ENCODE measurements at places on chromosomes 3 and 15.

DNA sequence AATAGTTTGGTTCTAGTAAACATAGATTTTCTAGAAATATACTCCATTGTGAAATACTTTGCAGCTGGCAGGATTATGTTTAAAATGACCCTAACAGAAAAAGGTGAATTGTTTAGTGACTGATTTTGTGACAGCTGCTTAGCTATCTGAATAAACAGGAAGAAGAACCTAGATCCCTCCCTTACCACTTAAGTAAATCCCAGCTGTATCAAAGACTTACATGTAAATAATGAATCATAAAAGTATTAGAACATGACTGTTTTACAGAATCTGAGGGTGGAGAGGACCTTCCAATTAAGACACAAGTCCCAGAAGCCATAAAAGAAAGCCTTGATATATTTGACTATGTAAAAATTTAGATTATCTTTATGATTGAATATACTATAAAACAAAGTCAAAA, 15.9 kb downstream of the SLC49A4 start:
- DNase-seq, result no peak

DNA sequence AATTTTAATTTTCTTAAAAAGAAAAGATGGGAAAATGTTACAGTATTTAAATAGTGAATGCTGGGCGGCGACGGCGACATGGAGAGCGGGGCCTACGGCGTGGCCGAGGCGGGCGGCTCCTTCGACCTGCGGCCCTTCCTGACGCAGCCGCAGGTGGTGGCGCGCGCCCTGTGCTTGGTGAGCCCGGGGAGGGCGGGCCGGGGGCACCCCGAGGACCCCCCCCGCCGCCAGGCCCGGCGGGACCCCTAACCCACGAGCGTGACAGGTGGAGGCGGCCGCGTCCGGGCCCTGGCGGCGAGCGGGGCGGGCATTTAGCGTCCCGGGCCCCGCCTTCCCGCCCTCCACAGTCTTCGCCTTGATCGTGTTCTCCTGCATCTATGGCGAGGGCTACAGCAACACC, 38.4 kb upstream of the GOLGA8J start:
- DNase-seq, result no peak

DNA sequence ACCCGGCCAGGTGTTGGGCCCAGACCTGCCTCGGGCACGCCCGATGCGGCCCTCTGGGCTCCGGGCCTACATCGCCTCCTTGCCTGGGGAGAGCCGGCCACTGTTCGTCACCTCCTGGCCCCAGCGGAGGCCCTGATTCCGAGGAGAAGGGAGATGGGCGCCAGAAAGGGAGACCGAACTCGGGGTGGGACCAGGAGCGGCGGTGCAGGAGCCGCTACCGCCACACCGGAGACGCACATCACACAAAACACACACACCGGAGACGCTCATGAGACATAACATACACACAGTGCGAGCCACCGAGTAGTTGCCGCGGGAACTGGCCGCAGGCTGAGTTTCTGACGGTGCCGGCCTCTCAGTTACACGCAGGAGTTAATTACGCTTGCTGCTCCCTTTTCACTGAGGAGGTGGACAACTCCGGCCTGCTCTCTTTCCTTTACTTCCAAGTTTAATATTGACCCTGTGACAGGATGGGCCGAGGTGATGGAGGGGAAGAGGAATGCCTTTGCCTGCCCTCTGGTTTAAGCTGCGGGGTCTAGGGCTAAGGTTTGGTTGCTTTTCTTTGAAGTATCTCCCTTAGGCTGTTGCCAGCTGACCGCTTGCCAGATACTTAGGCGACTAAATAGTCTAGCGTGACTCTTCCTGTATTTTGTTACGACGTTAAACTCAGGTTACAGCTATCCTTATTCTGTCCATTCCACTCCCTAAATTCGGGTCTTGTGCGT, 570 bp downstream of the PCNP start:
- no peak for DNase-seq

GRCh38 chr3:33543601-33544000, 103.4 kb upstream of the UBP1 start:
- DNase-seq, result no peak

DNA sequence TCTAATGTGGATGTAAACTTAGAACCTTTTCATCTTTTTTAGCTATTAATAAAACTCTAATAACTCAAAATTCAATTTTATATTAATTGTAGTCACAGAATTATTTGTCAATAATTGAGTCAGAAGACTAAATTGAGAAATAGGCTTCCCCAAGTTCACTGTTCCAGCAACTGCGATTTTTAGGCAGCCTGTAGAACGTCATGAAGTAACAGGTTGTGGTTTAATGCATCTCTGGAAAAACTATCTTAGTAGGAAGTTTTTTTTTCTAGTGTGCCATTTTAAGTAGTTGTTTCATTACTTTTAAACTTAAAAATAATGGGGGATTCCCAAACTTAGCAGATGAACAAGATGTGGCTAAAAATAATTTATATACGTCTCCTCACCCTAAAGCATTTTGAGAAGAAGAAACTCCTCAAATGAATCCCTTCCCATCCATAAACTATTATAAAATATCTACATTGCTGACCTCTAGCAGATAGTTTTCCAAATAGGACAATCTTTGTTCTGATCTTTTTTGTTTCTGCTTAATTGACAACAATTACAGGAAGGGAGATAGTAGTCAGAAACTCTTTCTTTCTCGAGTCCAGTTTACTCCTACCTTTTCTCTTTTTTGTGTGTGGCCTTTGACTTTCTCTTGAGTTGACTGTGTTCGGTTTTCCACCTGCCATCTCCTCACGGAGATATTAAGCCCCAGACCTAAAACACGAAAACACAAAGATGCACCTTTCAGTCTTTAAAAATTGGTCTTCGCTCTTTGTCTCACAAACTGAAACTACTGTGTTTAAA, 43.1 kb downstream of the LRCH3 start:
- no peak for DNase-seq

GRCh38 chr15:79540551-79540950, 108.4 kb downstream of the MINAR1 start:
- DNase-seq, result no peak

DNA sequence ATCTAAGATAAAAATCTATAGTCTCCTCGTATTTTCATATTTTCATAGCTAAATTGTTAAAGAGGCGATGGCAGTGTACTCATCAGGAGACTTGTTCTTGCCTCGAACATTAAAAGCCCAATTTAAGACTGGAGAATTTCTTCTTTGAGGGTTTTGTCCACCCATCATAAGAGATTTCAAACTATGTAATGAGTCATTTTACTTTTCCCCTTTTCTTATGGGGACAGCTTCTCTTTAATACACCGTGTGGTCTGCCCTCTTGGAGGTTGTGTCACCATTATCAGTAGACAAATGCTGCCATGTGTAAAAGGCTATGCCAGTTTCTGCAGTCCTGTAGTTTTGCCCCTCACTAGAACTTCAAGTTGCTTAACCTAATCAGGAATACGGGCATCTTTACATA, 16.9 kb downstream of the TGFBR2 start:
- DNase-seq, result no peak

DNA sequence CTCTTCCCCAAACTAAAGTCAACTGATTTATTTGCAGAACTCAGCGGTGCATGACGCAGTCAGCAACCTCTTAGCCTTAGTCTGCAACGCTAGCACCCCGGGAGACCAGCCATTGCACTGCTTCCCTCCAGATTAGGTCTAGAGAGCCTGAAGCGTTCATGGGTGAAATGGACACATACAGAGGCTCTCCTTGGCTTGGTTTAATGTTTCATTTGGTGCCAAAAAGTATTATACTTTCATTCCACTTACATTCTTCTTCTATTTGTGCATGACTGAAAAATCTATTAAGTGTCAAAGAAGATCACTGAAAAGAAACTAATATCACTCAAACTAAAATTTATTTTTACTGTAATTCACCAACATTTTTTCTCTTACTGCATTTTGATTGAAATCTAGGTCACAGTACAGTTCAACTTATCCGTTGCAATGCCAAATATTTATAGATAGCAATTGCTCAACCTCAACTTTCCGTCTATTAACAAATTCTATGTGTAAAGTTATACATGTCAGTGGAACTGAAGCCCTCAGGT, 116.2 kb downstream of the ROBO1 start:
- no peak for DNase-seq

- DNase-seq, result no peak
Measured at GRCh38 chr3:135490219-135490915, 475.2 kb upstream of the PPP2R3A start.

DNA sequence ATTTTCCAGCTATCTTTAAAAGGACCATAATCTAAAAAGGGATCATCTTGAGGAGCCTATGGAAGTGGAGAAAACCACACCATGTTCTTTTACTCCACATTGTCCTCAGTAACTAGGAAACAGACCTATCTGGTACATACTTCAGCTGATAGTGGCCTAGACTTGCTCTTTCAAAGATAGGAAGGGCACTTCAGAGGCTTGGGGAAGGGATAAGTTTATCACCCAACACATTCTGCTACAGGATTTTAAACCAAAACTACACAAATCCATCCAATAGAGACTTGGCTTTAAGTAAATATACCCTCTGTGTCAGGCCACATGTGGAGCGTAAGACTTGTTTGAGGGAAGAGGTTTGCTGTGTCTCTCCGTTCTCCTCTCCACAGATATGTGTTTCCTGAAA, 35.4 kb downstream of the CP start:
- DNase-seq, result no peak

- peak; percentile 73 for DNase-seq
Measured at GRCh38 chr3:45124352-45124751, 21.8 kb downstream of the CDCP1 start.

DNA sequence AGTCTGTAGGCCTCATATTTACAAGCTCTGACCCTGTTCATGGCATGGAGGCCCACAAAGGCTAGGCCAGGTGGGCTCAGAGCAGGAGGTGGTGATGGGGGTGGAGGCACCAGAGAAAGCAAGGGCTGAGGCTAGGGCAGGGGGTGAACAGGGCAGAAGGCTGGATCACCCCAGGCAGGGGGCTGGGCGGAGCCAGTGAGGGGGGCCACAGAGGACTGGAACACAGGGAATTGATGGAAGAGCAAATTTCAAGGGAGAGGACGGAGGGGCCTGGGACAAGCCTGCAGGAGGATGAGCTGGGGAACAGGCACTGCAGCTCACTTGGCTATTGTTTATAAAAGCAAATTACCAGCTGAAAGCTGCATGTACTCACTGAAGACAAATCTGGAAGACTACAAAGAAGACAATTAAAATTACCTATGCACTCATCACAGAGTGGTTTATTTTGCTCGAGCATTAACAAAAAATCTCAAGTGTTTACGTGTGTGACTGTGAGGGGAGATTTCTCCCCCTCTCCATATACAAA, 11.0 kb downstream of the TNFAIP8L3 start:
- DNase-seq, result no peak

GRCh38 chr3:103166890-103167289, 732.1 kb downstream of the ZPLD1 start:
- DNase-seq, result no peak

- DNase-seq, result no peak
Measured at GRCh38 chr3:113194823-113195401, 16.4 kb upstream of the BOC start.

DNA sequence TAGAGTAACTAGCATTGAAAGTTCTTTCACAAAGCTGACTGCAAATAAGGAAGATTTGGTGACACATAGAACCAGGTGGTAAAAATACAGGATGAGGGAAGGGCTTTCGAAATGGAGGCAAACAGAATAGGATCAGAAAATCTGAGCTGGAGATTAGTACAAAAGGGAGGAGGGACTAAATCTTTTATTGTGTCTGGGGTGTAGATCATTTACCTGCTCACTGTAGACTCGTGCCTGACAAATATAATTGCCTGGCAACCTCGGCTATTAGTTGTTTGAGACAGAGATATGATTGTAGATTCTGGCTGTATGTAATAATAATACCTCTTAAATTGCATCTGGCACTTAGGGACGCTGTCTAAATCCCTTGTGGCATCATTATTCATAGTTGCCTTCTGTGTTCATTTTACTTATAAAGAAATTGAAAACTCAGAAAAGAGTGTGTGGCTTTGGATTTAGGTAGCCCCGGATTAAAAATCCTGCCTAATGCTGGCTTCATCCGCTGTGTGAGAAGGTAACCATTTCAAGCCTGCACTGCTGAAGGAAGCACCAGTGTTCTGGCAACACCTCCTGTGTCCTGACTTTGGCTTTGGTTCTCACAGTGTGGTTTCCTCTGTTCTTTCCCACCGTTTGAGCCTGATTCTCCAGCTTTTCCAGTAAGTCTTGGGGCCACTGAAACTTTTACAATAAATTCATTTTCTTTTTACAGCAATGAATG, 25.0 kb upstream of the GPR160 start:
- no peak for DNase-seq

DNA sequence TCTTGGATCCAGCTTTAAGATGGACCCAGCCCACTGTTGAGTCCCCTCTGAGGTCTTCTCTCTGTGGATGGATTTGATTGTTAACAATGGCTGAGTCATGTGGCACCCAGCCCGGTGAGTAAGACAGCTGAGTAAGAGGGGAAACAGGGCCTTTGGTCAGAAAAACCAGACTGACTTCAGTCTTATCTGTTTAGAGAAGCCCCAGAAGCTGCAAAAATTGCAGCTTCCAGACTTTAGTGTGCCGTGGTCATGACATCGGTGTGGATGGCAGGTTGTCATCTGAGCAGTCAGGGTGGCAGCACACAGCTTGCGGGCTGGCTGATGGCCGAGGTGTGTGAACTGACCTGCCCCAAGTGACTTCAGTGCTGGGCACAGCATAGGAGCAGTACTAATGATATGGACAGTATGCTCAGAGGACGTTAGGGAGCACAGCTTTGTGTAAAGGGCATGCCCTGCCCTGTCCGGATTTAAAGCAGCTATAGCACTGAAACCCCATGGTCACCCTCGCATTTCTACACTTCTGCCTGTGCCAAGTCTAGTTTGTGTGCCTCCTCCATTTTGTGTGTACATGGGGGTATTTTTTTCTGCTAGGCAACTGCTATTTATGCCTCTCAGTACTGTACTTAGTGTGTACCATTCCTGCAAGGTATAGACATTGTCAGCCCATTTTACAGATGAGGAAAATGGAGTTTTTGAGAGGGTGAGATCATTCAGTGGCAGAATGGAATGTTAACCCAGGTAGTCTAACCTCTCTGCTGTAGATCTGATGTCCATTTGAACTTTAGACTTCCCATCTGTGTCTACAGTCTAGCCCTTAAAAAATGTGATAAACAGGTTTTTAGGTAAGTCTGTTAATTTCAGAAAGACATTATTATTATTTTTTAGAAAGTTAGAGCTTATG, 44.4 kb downstream of the FLNB start:
- peak; percentile 79 for DNase-seq

DNA sequence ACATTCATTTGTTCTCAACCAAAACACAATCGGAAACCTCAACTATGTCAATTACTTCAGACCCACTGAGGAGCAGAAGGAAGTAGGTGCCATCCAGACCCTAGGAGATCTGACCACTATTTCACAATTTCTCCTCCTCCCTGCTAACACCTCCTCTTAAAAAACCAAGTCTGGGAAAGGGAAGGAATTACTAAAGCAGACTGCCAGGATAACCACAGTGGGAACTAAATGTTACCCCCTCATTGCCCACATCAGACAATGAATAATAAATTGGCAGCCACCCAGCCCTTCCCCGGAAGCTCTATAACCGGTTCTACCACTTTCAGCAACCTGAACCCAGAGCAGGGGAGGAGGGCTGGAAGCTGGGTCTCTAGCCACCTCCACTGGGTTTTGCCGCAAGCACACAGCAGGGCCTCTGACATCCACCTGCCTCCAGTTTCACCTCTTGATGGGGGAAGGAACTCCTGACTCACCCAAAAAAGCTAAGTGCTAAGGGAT, 17.6 kb downstream of the C15orf62 start:
- DNase-seq, result no peak

GRCh38 chr15:89502867-89503595, 6.6 kb upstream of the RHCG start:
- DNase-seq, result no peak
